DND-41 (cell line): ENCODE measurements at places on chromosomes 4 and X.

GRCh38 chrX:43560247-43560946 lies 95.7 kb upstream of the MAOA start:
- H3K4me3 ChIP-seq: no peak overlapping the region
- H3K27me3 ChIP-seq: no peaks in the 10 kb centered on the region
- H3K4me1 ChIP-seq: peaks cover 12% of the 10 kb centered on the region; the same call in 1 of the 2 replicates

GRCh38 chr4:87559090-87559837 lies 30.1 kb upstream of the SPARCL1 start:
- DNase-seq: peak; percentile 85
- no peaks in the 10 kb centered on the region for H3K27me3 ChIP-seq
- H3K4me3 ChIP-seq: no peak overlapping the region
- H3K27ac ChIP-seq: peak overlapping the region; percentile 62
- H3K4me1 ChIP-seq: peaks cover 18% of the 10 kb centered on the region

DNA sequence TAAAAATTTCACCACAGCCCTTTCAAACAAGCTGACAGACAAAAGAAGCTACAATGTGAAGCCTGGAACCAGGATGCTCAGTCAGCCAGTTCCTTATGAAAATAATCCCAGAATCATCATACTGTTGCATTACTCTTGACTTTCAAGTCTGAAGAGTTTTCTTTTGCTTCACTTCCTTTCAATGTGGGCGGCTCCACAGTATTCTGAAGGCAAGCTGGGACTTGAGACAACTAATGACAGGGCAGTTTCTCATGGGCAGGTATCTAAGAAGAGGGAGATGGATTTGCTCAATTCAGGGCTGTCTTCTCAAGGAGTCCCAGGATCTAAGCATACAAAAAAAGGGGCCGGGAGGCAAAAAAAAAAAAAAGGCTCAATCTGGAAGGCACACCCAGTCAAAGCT lies 173.4 kb downstream of the PAPSS1 start:
- no peak for DNase-seq
- no peak overlapping the region for H3K27ac ChIP-seq
- no peaks in the 10 kb centered on the region for H3K36me3 ChIP-seq
- no peaks in the 10 kb centered on the region for H3K4me1 ChIP-seq
- no peaks in the 10 kb centered on the region for H3K27me3 ChIP-seq
- no peak overlapping the region for H3K4me3 ChIP-seq

DNA sequence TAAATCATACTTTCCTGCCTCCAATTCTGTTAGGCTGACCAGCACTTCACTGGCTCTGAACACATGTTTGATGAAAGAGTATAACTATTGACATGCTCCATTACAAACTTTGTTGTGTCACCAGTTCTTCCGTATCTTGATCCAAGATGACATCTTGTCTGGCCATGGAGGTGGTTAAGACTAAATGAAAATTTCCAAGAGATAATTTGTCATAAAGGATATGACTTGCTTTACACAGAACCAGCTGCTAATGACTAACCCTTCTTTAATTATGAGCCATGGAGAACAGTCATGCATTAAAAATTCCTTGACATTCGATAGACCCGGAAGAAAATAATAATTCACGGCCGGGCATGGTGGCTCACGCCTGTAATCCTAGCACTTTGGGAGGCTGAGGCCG lies 17.7 kb upstream of the N4BP2 start:
- H3K27ac ChIP-seq: no peak overlapping the region
- H3K4me1 ChIP-seq: no peaks in the 10 kb centered on the region
- H3K27me3 ChIP-seq: no peaks in the 10 kb centered on the region
- no peak overlapping the region for H3K4me3 ChIP-seq
- no peaks in the 10 kb centered on the region for H3K36me3 ChIP-seq
- no peak for DNase-seq

DNA sequence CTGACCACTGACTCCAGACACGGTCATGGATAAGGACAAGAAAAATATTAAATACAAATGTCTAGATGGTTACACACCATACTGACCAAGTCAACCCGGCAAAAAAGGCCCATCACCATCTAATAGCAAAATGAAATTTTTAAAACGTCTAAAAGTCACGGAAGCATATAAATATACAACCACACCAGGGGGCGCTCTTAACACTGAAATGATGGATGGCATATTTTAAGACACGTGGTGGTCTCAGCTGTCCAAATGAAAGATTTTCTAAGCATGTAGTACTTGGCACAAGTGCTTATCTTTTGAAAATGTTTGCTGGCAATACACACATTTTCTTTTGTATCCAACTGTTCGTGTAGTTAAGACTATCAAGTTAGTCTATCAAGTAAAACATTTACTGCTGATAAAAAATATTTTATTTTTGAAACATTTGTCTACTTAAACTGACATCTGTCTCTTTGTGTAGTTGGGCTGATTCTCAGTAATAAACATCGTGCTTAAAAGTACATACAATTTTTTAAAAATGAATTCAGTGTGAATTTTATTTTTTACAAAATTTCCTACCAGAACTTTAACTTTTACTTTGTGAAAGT lies 64.6 kb downstream of the COX7B2 start:
- DNase-seq: peak; percentile 54
- no peak overlapping the region for H3K4me3 ChIP-seq
- no peaks in the 10 kb centered on the region for H3K36me3 ChIP-seq
- H3K27me3 ChIP-seq: no peaks in the 10 kb centered on the region
- H3K27ac ChIP-seq: no peak overlapping the region
- H3K4me1 ChIP-seq: no peaks in the 10 kb centered on the region

DNA sequence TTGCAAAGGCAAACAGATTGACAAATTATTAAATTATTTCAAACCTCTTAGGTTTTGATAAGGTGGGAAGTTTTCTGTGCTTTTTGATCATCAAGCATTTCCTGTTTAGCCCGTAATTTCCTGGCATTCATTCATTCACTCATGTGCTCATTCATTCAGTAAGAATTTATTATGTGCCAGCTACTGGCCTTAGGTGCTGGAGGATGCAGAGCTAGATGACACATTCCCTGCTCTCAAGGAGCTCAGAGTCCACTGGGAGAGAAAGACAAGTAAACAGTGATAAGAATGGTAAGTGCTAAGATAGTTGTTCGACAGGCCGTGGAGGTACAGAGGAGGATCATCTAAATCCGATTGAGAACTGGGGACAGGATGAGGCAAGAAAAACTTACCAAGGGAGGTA lies 153.0 kb downstream of the DCTD start:
- no peaks in the 10 kb centered on the region for H3K36me3 ChIP-seq
- H3K27ac ChIP-seq: no peak overlapping the region
- H3K27me3 ChIP-seq: no peaks in the 10 kb centered on the region
- H3K4me3 ChIP-seq: no peak overlapping the region

DNA sequence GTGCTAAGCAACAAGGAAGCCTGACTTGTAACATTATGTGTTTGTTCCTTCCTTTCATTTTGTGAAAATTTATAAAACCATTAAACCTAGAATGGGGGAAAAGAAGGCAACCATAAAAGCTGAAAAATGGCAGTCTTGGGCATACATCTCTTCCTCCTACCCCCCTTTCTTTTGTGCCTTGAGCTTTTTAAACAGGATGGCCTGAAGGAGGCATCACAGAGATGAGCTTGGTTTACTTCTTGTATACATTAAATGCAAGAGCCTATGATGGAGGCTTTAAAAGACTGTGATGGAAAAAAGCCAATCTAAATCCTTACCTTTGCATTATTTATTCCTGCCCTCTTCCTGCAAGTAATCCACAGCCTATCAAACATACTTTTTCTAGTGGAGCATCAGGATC lies 36.2 kb upstream of the ADH7 start:
- no peak overlapping the region for H3K4me3 ChIP-seq
- no peaks in the 10 kb centered on the region for H3K4me1 ChIP-seq
- no peak for DNase-seq
- H3K27me3 ChIP-seq: no peaks in the 10 kb centered on the region

GRCh38 chrX:47180346-47180745 lies 13.3 kb upstream of the UBA1 start:
- DNase-seq: no peak
- H3K4me1 ChIP-seq: no peaks in the 10 kb centered on the region
- H3K27ac ChIP-seq: no peak overlapping the region
- H3K36me3 ChIP-seq: peaks cover 89% of the 10 kb centered on the region
- no peaks in the 10 kb centered on the region for H3K27me3 ChIP-seq

DNA sequence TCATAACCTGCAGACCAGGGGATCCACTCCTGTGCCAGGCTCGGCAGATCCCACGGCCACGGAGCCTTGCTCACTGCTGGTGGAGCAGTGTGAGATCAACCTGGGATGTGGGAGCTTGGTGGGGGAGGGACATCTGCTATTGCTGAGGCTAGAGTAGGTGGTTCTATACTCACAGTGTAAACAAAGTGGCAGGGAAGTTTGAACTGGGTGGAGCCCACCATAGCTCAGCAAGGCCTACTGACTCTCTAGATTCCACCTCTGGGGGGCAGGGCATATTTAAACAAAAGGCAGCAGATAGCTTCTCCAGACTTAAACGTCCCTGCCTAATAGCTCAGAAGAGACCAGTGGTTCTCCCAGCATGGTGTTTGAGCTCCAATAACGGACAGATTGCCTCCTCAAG lies 54.7 kb upstream of the EPHA5 start:
- DNase-seq: no peak
- H3K4me3 ChIP-seq: no peak overlapping the region
- no peak overlapping the region for H3K27ac ChIP-seq

GRCh38 chr4:107468812-107469211 lies 251.2 kb downstream of the PAPSS1 start:
- H3K4me3 ChIP-seq: no peak overlapping the region
- no peak for DNase-seq
- H3K4me1 ChIP-seq: no peaks in the 10 kb centered on the region
- H3K27ac ChIP-seq: no peak overlapping the region

GRCh38 chr4:148239494-148239985 lies 202.7 kb downstream of the NR3C2 start:
- no peak overlapping the region for H3K4me3 ChIP-seq
- no peak overlapping the region for H3K27ac ChIP-seq
- no peaks in the 10 kb centered on the region for H3K4me1 ChIP-seq
- no peak for DNase-seq

DNA sequence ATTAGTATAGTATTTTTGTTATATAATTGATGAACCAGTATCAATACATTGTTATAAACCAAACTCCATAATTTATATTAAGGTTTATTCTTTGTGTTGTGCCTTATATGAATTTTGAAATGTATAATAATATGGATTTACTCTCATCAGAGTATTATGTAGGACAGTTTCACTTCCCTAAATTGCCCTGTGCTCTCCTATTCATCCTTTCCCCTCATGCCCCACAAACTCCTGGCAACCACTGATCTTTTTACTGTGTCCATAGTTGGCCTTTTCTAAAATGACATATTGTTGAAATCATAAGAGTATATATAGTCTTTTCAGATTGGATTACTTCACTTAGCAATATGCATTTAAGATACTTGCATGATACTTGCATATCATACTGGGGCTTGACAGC lies 958.1 kb upstream of the GRID2 start:
- DNase-seq: no peak
- no peaks in the 10 kb centered on the region for H3K27me3 ChIP-seq
- no peak overlapping the region for H3K4me3 ChIP-seq
- H3K36me3 ChIP-seq: no peaks in the 10 kb centered on the region
- H3K27ac ChIP-seq: no peak overlapping the region

GRCh38 chr4:95317085-95317793 lies 231.5 kb downstream of the UNC5C start:
- no peaks in the 10 kb centered on the region for H3K4me1 ChIP-seq
- H3K27ac ChIP-seq: no peak overlapping the region
- DNase-seq: no peak
- H3K36me3 ChIP-seq: no peaks in the 10 kb centered on the region
- no peaks in the 10 kb centered on the region for H3K27me3 ChIP-seq

DNA sequence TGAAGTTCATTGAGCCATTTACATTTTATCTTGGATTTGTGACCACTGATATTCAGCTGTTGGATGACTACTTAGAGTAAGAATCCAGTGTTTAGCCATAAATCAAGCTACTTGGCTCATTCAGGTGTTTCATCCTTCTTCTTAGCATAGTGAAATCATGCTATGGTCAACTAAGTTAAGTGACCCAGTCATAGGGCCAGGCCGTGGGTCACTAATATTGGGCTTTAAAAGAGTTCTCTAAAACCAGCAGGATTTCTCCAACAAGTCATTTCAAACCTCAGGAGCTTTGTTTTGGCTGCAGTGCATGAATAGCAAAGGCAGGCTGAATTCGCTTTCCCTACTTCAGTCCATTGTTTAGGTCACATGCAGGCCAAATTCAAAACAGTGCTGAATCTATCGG lies 181.0 kb downstream of the MAML3 start:
- no peak overlapping the region for H3K4me3 ChIP-seq
- no peaks in the 10 kb centered on the region for H3K27me3 ChIP-seq
- H3K36me3 ChIP-seq: no peaks in the 10 kb centered on the region
- H3K4me1 ChIP-seq: peaks cover 19% of the 10 kb centered on the region

GRCh38 chrX:38260231-38260630 lies 39.6 kb upstream of the SRPX start:
- H3K4me1 ChIP-seq: no peaks in the 10 kb centered on the region
- DNase-seq: no peak
- H3K36me3 ChIP-seq: no peaks in the 10 kb centered on the region
- no peak overlapping the region for H3K4me3 ChIP-seq
- H3K27me3 ChIP-seq: no peaks in the 10 kb centered on the region
- H3K27ac ChIP-seq: no peak overlapping the region

DNA sequence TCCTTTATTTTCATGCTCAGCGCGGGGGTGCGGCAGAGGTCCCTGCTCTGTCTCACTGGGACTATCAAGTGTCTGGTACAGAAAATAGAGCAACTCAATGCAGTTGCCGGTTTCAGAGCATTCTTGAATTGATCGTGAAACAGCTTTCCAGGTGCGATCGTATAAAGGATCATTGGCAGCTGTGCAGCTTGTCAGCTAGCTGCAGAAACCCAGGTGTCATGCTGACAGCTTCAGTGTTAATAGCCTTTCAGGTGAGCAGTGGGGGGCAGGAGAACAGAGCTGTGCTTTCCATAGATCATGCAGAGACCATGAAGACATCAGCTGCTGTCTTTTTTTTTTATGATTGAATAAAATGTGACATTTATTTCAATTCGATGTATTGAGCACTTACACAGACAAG lies 583.9 kb downstream of the NLGN4X start:
- H3K36me3 ChIP-seq: no peaks in the 10 kb centered on the region
- no peaks in the 10 kb centered on the region for H3K4me1 ChIP-seq
- no peaks in the 10 kb centered on the region for H3K27me3 ChIP-seq
- no peak overlapping the region for H3K27ac ChIP-seq
- no peak for DNase-seq

DNA sequence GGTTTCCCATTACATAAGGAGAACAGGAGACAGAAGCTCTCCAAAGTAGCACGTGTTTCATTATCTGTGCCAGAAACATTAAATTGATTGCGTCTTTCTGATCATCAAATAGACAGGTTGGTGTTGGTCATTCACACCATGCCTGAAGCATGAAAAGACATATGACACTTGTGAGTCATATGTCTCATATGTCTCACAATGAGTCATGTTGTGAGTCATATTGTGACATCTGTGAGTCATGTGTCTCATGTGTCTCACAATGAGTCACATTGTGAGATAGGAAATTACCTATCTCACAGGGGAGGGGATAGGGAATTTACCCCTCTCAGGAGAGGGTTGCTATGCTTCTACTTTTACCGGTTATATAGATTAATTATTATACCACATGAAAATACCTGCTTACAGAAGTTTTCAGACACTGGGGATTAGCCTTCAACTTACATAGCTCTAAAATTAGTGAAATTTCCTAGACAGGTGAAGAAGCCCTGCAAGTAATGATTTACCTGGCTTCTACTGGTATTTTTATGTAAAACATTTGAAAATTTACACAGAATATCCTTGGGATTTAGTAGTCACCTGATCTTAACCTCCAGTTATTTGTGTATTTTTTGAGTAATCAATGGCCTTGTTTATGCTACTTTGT lies 80.8 kb downstream of the NPFFR2 start:
- H3K36me3 ChIP-seq: no peaks in the 10 kb centered on the region
- no peak overlapping the region for H3K4me3 ChIP-seq
- H3K27me3 ChIP-seq: no peaks in the 10 kb centered on the region
- DNase-seq: no peak
